Urothelium cell line (cell line): ENCODE measurements at places on chromosomes 2 and 18.
A peak's percentile ranks its signal among the peaks of the same experiment; 100 is the strongest.

- DNase-seq = no peak
These were observed 3.3 kb upstream of the CNDP1 start for GRCh38 chr18:74531043-74531442.

DNA sequence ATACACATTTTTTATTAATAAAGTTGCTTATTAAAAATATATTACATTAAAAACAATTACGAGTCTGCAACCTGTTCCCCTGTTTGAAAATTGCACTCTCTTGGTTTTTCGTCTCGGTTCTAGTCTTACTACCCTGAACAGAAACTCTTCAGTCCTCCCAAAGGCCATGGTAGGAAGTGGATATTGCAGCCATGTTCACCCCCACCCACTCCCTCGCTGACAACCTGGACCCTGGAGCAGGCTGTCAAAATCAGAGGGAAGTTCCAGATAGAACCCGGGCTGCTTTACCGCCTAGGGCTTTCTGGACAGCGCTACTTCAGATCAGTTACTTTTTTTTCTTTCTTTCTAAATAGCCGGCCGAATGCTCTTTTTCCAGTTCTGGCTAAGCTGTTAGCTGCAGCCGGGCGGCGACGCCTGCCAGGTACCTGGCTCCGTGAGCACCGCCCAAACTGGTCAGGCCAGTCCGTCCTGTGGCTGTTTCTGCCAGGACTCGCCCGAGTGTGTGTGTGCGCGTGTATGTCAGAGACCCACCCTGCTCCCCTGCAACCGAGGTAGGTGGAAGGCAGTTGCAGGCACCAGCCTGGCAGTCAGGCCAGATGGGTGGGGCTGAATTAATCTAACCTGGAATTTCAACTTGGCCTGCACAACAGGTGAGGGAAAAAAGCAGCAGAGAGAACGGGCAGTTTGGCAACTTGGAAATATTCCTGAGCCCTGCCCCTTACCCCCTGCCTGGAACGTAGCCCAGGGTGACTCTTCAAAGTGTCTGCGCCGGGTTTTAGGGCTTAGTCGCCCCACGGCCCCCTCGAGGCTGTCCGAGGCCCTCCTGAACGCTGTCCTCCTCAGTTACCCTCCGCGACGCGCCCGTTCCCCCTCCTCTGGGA is 1.1 kb upstream of the TET3 start:
- DNase-seq = no peak

DNA sequence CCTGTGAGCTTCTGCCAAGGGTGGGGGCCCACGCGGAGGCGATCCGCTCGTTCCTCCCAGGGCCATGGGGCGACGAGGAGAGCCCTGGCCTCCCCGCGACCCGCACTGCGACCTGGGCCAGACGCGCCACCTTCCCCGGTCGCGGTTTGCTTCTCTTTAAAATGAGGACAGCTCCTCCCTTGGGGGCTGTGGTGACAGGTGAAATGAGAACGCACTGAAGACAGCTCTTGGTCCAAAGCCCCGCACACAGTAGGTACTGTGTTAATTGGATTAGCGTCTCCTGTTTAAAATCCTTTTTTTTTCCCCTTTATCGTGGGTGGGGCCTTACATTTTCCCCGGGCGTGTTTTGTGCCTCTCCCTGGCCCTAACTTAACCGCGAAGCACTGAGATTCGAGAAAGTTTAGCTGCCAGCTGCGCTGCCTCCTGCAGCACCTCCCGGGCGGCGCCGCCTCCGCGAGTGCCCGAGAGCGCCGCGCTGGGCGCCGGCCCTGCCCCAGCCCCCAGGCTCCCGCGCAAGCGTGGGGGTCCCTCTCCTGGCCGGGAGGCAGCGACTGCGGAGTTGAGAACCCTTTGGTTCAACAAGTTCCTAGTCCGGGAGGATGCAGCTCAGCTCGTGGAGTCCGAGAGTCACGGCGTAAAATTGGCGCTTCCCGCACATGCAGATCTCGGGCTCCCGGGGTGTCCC is 1.1 kb downstream of the HPCAL1 start:
- peak; percentile 74 for DNase-seq

DNA sequence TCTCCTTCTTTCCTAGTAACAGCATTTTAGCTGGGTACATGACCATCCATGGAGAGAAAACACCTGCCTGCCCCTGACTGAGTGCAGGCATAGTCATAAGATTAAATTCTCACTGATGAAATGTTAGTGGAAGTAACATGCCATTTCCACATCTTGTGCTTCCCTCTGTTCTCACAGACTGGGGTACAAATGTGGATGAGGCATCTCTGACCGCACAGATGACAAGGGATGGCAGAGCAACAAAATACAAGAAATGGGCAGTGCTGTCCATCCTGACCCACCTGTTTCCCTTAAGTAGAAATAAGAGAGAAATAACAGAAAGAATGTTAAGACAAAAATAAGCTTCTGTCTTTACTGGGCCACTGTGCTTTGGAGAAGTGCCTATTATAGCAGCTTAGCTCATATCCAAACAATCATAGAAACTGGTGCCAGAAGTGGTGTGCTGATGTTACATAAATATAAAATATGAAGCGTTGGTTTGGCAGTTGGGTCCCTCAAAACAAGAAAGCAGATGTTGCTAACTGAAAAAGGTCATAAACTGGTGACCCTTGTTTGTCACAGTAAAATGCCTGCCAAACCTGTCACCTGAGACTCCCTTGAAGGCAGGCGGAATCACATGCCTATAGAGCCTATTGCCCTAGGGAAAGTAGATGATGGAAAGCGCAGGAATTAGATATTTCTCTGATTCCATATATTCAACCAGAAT is 72.4 kb upstream of the CCDC150 start:
- DNase-seq = no peak

GRCh38 chr2:135168204-135168856 is 116.2 kb downstream of the RAB3GAP1 start:
- DNase-seq = no peak

DNA sequence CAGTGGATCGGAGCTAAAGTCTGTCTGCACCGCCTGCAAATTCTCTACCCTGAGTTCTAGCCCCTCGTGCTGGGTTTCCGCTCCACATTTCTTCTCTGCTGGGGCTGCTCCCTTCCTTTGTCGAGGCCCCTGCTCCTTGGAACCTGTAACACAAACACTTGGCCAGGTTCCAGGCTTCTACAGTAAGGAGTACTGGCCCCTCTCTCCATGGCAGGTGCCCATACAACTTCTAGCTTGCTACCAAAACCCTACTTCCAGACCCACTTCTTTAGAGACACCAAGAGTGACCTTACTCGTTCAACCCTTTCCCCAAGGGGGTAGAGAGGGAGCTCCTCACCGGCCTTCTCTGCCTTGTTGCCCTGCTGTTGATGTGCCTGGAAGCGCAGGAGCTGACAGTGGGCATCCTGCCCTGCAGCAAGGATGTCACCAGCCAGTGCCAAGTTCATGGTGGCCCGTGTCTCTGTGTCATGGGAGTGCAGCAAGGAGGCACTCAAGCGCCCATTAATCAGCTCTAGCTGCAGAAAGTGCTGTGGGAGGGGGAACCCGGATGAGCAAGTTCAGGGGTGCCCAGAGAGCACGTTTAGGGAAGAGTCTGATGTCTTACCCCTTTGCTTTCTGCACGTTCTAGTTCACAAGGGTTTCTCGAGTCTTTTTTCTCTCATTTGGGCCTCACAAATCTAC is 1.1 kb downstream of the PREB start:
- DNase-seq = no peak

GRCh38 chr2:127479866-127480743 is 46.2 kb downstream of the IWS1 start:
- DNase-seq = no peak

DNA sequence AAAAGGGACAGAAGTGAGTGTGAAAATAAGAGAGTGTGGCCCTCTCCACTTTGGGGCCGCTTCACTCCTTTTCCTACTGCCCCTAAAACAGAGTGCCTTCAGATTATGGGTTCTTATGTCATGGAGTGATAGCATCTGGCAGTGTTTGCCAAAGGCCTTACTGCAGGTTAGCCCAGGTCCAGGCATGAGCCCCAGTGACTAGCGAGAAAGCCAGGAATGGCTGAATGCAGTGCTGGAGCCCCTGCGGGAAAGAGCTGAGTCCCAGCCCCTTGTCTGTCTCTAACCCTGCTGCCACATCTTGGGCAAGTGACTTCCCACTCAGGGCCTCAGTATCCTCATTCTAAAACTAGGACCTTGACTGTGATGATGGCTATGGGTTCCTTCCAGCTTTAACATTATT is 6.0 kb downstream of the IGFBP5 start:
- no peak for DNase-seq

DNA sequence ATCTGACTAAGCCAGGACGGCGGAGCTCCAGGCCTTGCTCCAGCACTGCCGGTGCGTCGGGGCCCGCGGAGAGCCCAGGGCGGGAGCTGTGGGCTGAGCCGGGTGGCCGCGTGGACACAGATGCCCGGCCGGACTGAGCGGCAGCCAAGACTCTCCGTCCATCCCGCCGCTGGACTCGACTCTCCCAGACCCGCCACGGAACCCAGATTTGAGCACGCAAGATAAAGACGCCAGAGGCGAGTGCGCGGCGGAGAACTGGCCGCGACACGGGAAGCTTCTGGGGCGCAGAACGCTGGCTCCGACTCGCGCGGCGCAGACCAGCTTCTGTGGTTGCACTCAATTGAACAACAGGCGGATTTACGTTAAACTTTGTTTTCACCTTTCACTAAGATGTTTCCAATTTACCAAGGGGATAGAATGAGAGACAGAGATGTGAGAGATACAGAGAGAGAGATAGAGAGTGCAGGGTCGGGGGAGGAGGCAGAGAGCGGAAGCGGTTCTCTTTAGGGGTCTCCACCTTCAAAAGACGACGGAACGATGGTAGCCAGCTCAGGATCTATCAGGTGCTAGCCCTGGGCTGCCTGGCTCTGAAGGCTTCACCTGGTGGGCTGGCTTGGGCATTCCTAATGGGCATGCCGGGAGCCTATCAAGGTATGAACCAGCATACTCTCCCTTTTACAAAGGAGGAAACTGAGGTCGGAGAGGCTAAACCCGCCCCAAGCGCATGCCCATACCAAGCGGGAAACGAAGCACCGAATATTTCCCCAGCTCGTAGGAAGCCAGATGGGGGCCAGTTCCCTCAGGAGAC is 10.4 kb upstream of the EN1 start:
- DNase-seq = no peak

DNA sequence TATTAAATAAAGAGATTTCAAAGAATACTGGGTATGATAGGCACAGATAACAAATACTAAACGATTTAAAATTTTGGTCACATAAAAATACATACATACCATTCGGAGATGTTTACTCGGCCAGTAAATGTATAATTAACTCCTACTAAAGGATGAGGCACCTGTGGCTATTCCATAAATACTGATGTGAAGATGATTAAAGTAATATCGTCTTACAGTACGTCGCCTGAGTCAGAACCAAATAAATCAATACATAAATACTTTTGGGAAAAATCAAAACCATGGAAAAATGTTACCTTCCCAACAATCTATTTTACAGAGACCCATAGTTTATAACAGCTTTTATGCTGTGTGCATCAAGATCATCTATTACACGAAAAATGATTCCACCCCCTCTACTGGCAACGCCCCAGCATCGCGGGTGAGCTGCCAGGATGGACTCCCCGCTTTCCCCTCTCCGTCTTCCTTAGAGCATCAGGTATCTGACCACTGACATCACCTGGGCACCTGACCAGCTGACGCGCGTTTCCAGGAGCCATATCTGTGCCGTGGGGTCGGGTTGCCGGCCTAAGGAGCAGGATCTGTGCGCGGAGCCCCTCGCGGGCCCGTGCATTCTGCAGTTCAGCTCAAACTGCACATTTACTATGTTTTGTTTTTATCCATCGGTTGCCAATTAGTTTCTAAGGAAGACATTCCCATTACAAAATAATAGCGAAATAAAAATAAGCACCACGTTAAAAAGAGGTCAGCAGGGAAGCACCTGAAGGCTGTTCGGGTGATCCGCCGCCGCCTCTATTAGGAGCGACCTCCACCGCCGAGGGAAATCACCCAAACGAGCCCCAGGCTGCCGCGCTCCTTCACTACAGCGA is 901 bp downstream of the ICA1L start:
- peak; percentile 76 for DNase-seq

GRCh38 chr18:79371561-79372121 is 24.1 kb upstream of the NFATC1 start:
- no peak for DNase-seq

- DNase-seq = no peak
These were observed 42.7 kb downstream of the FHOD3 start for GRCh38 chr18:36340246-36340645.

- DNase-seq = no peak
These were observed 46.0 kb upstream of the STON1 start for GRCh38 chr2:48483916-48484315.

- DNase-seq = no peak
These were observed 30.0 kb downstream of the SERPINB8 start for GRCh38 chr18:63999871-64000270.

DNA sequence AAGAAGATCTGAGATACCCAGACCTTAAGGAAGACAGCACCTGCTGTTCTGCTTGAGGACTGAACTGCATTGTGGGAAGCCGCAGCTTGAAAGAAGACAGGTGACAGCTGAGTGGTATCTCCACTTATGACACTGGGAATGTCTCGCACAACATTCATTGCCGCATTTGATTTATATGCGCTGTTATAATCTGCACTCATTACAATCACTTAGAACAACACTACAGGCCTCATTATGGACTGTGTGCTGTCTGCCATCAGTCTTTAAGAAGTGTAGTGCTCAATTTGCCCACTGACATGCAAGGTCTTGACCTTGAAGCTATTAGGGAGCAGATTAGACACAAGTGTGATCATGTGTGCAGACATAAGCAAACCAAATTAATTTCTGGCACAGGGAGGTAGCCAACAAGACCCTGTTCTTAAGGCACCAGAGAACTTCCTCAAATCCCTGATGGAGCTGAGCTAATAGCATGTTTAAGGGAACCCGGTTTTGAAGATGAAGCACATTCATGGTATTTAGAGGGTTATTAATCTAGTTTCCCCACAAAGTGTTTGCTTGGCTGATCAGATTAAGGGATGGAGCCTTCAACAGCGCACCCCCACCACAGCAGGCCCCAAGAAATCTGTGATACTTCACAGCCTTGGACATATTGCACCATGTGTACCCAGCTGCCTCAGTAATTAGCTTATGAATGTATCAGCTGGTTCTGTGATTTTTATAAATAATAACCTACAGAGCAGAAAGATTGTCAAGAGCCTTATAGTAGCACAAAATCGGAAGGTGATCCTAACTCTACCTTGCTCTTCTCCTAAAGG is 146.8 kb downstream of the SATB2 start:
- DNase-seq = no peak

DNA sequence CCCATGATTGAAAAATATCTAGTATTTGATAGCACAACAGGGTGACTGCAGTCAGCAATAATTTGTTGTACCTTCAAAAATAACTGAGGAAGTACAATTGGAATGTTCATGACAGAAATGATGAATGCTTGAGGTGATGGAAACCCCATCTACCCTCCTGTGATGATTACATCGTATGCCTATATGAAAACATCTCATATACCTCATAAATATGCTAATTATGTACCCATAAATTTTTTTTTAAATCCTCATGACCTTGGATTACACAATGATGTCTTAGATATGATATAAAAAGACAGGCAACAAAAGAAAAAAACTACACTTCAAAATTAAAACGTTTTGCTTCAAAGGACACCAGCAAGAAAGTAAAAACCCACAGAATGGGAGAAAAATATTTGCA is 1.4 kb upstream of the POLR1B start:
- DNase-seq = no peak

- DNase-seq = no peak
These were observed 109.7 kb upstream of the CNTNAP5 start for GRCh38 chr2:123915380-123915779.
